Activated CD4-positive, alpha-beta T cell treated with anti-CD3 and anti-CD28 coated beads, Interleukin-2, Interleukin-6, amounts not matched to agents 100 ng/mL and 50 ng/mL, durations not matched to agents 16 hours and 8 hours (primary cell): ENCODE measurements at places on chromosomes 7 and 10.
A peak's percentile ranks its signal among the peaks of the same experiment; 100 is the strongest.

DNA sequence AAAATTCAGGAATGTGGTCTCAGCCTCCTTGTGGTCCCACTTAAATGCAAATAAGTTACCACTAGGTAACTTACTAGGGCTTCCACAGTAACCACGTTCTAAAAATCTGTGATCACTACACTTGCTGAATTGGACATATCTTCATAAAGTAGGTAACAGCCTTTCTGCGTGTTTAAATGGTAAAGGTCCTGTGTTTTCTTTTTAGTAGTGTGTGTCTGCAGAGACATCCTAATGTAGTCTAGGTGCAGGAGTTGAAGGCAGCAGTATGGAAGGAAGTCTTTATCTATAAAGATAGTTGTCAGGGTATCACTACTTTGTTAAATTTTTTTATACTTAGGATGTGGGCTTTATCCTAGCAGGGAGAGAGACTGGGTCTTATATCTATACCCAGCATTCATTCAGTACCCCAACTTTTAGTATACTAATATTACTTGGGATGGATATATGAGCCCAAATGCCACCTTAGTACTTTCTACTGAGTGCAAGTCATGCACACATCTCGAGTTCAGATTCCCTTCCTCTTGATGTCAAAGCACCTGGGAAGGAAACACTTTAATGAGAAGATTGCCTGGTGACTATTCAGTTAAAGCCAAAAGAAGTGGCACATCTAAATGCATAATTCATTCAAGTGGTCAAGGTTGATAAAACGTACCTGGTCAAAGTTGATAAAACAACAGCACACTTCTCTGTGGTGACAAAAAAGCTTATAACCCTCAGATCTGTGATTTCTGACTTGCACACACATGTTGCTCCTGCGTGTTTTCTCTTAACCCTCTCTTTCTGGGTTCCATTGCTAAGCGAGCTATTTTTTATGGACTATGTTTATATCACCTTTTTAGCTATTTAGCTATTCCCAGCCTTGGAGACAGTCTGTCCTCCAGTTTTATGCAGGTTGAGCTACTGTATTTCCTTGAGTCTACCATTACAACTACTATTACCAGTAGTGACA, 281.1 kb upstream of the DKK1 start:
- no peak for DNase-seq

DNA sequence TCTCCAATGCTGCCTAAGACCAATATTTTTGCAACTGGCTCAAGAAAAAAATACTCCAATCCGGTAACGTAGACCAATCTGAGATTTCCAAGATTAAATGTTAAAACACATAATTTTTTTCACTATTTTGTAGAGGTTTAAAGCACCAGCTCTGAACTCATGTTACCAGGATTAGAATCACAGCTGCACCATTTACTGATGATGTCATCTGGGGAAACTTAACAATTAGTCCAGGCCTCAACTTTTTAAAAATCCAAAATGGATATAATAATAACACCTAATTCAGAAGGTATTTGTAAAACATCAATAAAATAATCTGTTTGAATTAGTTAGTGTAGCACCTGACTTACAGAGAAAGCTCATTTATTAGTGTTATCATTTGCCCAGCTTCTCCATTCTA, 14.4 kb downstream of the PON1 start:
- no peak for DNase-seq

- DNase-seq = no peak
Measured at GRCh38 chr10:19579761-19580545, 236.3 kb upstream of the PLXDC2 start.

DNA sequence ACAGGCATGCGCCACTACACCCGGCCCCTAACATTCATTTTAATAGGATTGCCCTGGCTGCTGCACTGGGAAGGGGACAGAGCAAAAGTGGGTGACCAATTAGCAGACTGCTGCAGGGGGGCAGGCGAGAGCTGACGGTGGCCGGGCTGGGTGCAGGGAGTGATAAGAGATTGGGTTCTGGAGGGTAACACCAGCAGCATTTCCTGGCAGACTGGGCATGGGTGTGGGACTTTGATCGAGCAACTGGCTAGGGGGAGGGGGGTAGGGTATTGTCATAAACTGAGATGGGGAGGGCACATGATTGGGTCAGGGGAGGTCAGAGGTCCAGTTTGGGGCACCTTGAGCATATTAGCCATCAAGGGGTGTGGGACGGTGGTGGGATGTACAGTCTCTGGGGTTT, 20.2 kb upstream of the AMZ1 start:
- no peak for DNase-seq

DNA sequence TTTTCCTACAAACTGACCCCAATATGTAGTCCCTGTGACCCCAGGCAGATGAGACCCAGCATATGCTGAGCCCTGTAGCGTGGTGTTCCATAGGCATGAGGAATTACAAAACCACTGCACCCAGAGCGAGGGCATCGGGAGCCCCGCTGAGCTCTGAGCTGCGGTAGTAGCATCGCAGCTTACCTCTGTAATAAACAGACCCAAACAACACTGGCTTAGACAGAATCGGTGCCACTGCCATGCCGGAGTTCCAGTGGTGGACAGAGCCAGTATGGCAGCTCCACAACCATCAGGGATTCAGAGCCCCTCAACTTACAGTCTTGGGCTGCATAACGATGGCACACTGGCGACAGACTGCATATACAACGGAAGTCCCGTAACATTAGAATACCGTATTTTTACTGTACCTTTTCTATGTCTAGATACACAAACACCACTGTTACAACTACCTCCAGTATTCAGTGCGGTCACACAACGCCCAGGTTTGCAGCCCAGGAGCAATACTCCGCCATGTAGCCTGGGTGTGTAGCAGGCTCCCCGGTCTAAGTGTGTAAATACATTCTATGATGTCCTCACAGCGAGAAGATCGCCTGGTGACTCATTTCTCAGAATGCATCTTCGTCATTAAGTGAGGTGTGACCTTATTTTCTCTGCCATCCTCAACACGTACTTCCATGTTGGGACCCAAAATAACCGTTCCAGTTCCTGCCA, 68.8 kb downstream of the PROSER2 start:
- no peak for DNase-seq

DNA sequence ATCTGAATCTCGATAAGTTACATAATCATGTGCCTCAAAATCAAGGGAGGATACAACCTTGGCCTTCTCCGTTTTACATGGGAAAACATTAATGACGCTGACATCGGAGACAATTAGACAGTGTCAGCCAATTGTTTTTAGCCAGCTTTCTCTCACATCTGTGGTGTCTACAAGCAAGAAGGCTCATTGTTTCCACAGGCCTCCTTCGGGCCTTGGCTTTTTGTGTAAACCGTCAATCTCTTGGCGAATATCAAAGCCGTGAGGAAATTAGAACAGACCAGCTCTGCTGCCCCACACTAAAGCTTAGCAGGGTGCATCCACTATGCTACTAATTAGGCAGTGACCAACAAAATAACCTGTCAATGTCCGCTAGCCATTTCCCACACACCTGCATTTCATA, 43.2 kb downstream of the VAX1 start:
- DNase-seq = no peak

DNA sequence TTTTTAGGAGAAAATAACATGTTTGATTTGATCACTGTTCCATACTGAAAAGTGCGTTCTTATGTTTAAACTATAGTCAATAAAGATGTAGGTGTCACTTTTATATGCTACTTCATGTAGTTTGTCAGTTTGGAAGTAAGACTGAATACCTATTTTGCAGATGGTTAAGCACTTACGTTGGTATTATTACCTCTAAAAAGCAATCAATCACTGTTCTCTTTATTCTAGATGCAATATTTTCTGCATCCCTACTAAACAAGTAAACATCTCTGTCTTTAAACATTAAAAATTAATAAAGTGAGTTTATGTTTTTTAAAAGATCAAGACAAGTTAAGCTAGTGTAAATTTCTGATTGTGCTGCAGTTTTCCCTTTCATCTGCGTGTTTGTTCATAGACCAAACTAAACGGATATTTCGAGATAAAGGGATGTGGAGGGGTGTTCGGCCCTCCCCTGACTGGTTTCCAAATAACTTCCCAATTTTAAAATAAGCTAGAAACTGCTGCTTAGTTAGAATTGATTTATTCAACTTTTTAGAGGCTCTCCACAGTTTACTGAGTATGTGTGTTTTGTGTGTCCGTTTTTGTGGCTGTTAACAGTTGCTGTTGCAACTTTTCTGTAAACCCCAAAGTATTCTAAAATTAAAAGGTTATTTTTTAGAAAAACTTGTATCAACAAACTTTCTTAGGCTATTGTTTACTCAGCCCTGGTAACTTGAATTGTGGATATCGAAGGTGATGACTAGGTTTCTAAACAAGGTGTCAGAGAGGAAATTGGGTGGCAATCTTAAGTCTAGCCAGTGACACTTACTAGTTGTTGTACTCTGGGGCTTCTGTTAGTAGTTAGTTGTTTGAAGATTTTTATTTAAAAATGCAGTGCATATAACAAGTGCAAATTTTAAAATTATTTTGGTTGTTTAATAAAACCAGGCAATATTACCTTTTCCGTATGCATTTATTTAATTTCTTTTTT, 974 bp downstream of the KIF11 start:
- DNase-seq = peak; percentile 57

- no peak for DNase-seq
Measured at GRCh38 chr7:464454-465401, 54.9 kb downstream of the PDGFA start.

GRCh38 chr7:142248166-142249160, 9.4 kb downstream of the PRSS58 start:
- DNase-seq = no peak

DNA sequence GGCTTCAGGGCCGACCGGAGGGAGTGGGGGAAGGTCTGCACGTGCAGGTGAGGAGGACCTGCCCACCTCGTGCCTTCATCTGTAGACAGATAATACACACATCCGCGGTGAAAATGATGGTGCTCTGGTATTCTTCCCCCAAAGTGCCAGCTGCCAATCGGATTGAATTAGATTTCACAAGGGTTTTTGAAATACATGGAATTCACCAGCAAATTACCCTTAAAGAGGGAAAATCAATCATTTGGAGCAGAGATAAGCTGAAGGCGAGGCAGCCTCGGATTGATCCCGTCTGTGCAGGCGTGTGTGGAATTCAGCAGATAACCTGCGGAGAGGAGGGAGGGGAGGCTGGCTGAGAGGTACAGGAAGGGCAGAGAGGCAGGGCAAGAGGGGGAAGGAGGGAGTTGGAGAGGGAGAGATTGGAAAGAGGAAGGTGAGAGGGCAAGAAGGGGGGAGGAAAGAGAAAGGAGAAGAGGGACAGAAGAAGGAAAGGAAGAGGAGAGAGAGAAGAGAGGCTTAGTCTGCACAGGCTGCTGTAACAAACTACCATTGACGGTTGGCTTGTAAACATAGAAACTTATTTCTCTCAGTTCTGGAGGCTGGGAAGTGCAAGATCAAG, 84.2 kb downstream of the C10orf105 start:
- DNase-seq = no peak

DNA sequence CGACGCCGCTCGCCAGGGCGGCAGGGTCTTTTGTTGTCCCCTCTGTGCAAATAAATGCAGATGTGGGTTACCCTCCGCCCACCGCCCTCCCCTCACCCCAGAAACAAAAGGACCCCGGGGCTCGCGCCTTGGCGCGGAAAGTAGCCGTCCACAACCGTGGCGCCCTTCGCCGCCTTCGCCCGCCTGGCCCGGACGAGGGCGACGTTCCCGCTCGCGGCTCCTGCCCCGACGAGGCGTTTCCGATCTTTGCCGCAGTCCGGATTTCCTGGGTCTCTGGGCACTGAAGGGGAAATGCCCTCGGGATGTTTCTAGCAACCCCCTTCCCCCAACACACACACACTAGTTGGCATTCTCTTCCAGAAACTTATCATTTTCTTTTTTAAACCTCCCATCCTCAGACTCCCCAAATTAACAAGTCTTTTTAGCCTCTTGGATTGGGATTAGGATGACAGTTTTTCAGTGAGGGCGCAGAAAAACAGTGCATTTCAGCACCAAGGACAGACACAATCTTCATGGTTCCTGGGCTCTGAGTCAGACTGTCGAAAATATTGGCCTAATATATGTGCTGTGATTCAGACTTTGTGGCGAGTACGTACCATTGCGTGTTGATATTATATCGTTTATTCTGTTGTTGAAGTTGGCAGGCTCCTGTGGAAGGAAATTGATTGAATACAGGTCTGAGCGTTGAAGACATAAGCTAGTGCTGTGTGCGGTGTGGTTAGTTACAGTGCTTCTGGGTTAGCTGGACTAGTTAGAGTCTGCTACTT, 771 bp downstream of the PHYHIPL start:
- peak; percentile 0 for DNase-seq

DNA sequence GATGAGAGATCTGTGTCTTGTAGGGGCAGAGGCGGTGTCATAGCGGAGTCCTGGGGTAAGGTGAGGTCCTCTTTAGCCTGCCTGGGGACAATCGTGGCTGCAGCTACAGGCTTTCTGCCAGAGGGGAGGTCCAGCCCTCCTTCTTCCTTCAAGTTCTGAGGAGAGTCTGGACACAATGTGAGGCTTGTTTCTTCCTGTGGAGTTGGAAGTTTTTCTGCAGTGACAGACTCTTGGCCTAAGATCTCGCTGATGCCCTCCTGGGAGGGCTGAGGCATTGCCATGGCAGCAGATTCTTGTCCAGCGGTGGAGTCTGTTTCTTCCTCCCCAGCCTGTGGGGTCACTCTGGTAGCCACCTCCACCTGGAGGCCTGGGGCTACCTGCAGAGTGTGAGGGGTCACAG, 4.4 kb downstream of the NACAD start:
- DNase-seq = no peak

DNA sequence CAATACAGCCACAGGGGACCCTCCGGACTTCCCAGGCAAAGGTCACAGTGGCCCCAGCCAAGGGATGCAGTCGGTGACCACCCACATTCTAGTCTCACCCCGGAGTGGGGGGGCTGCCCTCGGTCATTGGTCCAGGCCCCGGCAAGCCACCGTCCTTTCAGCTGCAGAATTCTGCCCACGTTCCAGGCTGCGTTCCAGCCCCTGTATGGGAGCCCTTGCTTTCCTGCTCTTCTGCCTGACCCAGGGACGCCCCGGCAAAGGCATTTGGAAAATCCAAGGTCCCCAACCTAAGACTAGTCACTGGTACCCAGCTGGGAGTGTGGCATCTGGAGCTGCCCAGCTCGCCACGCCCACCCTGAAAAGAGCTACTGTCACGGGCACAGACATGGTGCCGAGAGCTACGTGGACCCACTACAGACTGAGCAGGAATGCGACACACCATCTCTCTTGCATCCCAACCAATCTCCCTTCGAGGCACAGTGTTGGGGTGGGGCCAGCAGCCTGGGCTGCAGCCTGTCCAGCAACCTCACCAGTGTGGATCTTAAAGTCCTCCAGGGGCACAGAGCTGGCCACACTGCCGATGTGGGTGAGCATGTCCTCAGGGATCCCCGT, 18.6 kb downstream of the OGDHL start:
- no peak for DNase-seq
